Keratinocyte (primary cell): ENCODE measurements at places on chromosomes 11 and 22. TPM values are rescaled to one million over a fixed set of nuclear protein-coding genes. Genes with fewer than 3 reads are reported as not detected.
A peak's percentile ranks its signal among the peaks of the same experiment; 100 is the strongest.

CASP5 gene
- polyA plus RNA-seq = 0.15 TPM in 1 of 3 replicates, not detected in the others

DNA sequence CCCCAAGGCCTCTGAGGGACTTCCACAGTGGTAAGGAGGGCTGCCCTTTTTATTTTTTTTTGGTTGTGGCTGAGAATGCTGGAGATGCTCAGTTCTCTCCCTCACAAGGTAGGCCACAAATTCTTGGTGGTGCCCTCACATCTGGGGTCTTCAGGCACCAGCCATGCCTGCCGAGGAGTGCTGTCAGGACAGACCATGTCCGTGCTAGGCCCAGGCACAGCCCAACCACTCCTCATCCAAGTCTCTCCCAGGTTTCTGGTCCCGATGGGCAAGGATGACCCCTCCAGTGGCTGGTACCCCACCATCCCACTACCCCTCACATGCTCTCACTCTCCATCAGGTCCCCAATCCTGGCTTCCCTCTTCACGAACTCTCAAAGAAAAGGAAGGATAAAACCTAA is 4.2 kb downstream of the THY1 start:
- H3K36me3 ChIP-seq = no peaks in the 10 kb centered on the region
- peaks cover 25% of the 10 kb centered on the region for H3K4me1 ChIP-seq
- peaks cover 39% of the 10 kb centered on the region for H3K27me3 ChIP-seq
- no peak overlapping the region for H3K27ac ChIP-seq
- no peak for DNase-seq

- H3K36me3 ChIP-seq = peaks cover 10% of the 10 kb centered on the region
- peak overlapping the region; percentile 95 for H3K27ac ChIP-seq
- H3K4me3 ChIP-seq = peak overlapping the region; percentile 91
- peaks cover 53% of the 10 kb centered on the region for H3K4me1 ChIP-seq
Observed at GRCh38 chr11:35618497-35619115, 346 bp downstream of the FJX1 start.

DNA sequence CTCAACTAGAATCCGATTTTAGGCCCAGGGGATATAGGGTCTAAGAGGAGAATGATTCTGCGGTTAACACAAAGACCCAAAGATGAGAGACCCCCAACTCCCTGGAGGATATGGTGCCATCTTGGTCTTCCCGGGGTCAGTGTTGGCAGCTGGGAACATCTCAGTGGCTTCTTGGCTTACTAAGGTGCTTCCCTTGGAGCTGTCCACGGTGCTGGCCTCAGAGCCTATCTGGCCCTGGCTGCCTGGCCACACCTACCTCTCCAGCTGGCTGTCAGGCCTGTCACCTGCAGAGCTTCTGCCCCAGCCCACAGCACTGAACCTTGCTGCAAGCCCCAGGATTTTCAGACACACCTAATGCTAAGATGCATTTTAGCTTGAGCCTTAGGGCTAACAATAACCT is 70.7 kb upstream of the THY1 start:
- H3K27me3 ChIP-seq = no peaks in the 10 kb centered on the region
- no peak overlapping the region for H3K4me3 ChIP-seq
- H3K27ac ChIP-seq = no peak overlapping the region

GLYAT gene
- 0.10 to 0.17 TPM in 2 of 3 replicates, not detected in the other for polyA plus RNA-seq

DNA sequence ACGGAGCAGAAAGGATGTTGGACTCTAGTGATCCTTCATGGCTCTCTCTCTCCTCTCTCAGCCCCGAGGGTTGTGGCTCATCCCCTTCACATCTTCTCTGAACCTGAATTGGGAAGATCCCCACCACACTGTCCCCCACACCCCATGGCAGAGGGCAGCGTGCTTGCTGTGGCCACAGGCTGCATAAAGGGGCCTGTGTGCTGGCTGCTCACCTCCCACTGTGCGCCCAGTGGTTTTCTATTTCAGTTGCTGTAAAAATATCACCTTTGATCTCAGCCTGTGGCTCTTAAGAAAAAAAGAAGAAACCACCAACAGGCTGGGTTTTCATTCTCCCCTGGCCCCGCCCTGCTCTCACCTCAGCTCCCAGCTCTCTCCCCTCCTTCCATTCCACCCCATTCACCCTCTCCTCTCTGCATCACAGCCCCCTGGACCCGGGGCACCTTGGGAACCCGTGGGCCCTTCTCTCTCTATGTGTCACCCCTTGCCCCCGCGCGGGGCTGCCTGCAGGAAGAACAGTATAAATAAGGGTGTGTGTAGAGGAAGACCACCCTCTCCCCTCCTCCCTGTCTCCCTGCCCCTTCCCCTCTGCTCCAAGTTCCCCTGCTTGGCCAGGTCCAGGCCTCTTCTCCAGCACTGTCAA is 25.8 kb upstream of the WNT11 start:
- no peaks in the 10 kb centered on the region for H3K36me3 ChIP-seq
- no peak for DNase-seq
- no peak overlapping the region for H3K4me3 ChIP-seq
- H3K27me3 ChIP-seq = peaks cover 9% of the 10 kb centered on the region
- no peak overlapping the region for H3K27ac ChIP-seq

GRCh38 chr22:44032126-44032730 is 8.1 kb downstream of the PARVB start:
- H3K4me1 ChIP-seq = no peaks in the 10 kb centered on the region
- no peaks in the 10 kb centered on the region for H3K27me3 ChIP-seq
- H3K36me3 ChIP-seq = no peaks in the 10 kb centered on the region
- DNase-seq = no peak
- H3K27ac ChIP-seq = no peak overlapping the region

DNA sequence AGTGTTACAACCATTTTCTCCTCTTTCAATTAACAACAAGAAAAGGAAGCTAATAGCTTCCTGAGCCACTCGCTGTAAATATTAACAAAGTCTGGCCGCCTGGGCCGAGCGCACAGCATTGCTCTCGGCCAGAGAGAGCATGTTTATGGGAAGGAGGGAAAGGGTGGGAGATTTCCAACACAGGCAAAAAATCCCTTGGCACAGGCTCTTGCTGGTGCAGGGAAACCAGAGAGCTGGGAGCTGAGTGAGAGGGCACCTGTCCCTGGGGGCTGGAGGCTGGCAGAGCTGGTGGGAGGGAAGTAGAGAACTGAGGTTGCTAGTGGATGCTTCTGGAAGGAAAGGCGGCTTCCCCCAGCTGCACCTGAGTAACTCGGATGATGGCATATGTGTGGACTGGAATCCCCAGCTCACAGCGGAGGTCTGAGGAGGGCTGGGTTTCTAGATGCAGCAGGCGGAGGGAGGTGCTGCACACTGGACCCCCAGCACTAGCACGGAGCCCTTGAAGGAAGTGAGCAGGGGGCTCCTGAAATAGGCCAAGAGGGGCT is 59.6 kb downstream of the FLRT1 start:
- H3K27me3 ChIP-seq = peaks cover 15% of the 10 kb centered on the region
- peaks cover 4% of the 10 kb centered on the region for H3K4me1 ChIP-seq
- no peak for DNase-seq
- no peak overlapping the region for H3K4me3 ChIP-seq
- no peaks in the 10 kb centered on the region for H3K36me3 ChIP-seq
- H3K27ac ChIP-seq = no peak overlapping the region

GRCh38 chr11:24592360-24592759 is 95.5 kb downstream of the LUZP2 start:
- no peak overlapping the region for H3K4me3 ChIP-seq
- H3K27ac ChIP-seq = no peak overlapping the region
- peaks cover 6% of the 10 kb centered on the region for H3K4me1 ChIP-seq
- H3K36me3 ChIP-seq = no peaks in the 10 kb centered on the region
- DNase-seq = no peak

RFPL2 gene
- polyA plus RNA-seq = not detected in 3 replicates

- peak overlapping the region; percentile 42 for H3K4me3 ChIP-seq
- no peak overlapping the region for H3K27ac ChIP-seq
- H3K4me1 ChIP-seq = peaks cover 9% of the 10 kb centered on the region
- H3K27me3 ChIP-seq = peaks cover 33% of the 10 kb centered on the region
Observed at GRCh38 chr11:10674911-10675440, 18.6 kb downstream of the IRAG1 start.

WNT11 gene
- polyA plus RNA-seq = 0.08 TPM in 1 of 3 replicates, not detected in the others

- H3K27me3 ChIP-seq = peaks cover 5% of the 10 kb centered on the region
- H3K27ac ChIP-seq = no peak overlapping the region
- DNase-seq = peak; percentile 7
- no peak overlapping the region for H3K4me3 ChIP-seq
- no peaks in the 10 kb centered on the region for H3K36me3 ChIP-seq
- no peaks in the 10 kb centered on the region for H3K4me1 ChIP-seq
Observed at GRCh38 chr11:18802381-18803257, 11.0 kb upstream of the PTPN5 start.

DNA sequence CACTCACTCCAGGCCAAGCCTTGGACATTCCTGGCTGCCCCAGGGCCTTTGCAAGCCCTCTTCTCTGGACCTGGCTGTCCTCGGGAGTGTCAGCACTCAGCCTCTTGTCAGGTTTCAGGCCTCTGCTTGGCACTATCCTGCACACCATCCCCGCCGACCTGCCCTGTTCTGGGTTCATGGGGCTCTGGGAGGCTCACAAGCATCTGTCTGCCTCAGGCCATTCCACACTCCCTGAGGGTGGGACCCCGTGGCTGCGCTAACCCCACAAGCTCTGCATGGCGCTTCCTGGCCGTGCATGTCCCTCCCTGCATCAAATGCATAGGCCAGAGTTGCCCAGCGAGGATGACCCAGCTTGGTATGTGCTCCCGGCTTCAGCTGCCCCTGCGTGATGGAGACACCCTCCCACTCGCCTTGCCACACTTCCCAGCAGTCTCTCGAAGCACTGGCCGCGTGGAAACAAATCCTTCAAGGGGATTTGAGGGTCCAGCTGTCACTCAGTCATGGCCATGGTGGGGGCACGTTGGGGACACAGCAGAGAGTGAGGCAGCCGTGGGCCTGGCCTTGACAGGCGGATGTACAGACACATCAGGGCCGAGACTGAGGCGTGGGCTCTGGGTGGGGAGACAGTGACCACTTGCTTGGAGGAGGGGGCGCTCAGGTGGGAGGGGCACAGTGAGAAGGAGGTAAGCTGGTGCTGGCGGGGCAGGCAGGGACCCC is 87.3 kb downstream of the KCNQ1 start:
- H3K4me1 ChIP-seq = peaks cover 19% of the 10 kb centered on the region
- no peak overlapping the region for H3K4me3 ChIP-seq
- no peak for DNase-seq
- no peaks in the 10 kb centered on the region for H3K36me3 ChIP-seq
